ENCODE measurements at places on chromosomes 4 and X.

GRCh38 chr4:123510221-123510620 lies 113.6 kb downstream of the SPRY1 start:
- DNase-seq: no peak

- no peak for DNase-seq
Measured at GRCh38 chrX:39288592-39288991, 487.3 kb downstream of the MID1IP1 start.

- DNase-seq: peak; percentile 54
Measured at GRCh38 chrX:74521961-74522751, 92.3 kb downstream of the RLIM start.

GRCh38 chrX:24276015-24276414 lies 37.9 kb downstream of the SUPT20HL2 start:
- no peak for DNase-seq

- no peak for DNase-seq
Measured at GRCh38 chrX:19462879-19463278, 52.4 kb downstream of the MAP3K15 start.

DNA sequence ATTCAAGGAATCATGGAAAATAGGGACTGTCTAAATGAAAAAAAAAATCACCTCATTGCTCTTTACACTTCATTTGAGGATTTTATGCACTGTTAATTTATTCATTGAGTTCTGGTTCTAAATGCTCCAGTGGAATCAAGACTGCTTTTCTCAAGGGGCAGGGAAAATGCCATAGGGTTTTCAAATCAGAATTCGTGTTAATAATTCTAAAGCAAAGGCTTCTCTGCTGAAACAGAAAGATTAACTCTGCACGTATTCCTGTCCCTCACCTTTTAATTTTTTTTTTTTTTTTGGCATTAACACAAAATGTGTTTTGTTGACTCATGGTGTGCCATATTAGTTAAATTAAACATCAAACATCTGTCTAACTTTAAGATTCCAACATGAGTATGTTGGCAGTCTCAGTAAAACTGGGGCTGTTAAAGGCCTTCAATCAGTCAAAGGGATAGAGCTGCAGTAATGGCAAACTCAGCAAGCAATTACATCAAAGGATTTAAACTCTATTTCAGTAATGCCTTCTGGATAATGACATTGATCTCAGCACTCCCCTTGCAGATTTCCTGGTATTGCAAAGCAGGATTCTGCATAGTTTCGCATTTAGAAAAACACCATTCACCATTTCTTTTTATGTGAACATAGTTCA lies 878.1 kb downstream of the RAPGEF2 start:
- DNase-seq: no peak

- DNase-seq: no peak
Measured at GRCh38 chr4:113495790-113496189, 265.7 kb downstream of the CAMK2D start.

- DNase-seq: peak; percentile 71
Measured at GRCh38 chr4:13918110-13918509, 290.6 kb upstream of the BOD1L1 start.

DNA sequence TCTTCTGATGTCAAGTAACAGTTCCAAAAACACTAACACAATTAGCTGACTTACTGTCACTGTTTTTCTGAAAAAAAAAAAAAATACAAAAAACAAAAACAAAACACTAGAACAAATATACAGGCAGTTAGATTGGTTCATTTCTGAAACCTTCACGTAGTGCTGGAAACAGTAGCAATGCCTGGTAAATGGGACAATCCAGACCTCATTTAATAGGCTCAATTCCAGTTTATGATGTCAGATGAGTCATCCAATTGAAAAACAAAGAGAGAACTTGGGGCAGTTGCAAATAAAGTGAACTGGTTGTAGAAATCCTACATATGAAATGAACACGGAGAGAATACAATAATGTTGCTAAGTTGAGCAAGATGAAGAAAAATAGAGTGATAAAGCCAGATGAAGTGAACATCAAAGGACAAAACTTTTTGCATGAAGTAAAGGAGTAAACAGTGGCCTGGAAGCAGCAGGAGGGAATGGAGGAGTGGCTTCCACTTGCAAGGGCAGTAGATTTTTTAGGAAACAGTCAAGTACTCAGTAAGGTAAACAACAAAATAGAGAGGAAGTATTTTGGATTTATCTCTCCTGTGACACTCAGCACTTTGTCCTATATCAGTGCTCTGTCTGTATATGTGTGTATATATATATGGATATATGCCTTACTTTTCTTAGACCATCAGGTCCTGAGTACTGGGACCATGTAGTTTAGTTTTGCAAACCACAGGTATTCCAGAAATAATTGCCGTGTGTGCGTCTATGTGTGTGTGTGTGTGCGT lies 39.3 kb upstream of the MAGEA10 start:
- DNase-seq: peak; percentile 13

DNA sequence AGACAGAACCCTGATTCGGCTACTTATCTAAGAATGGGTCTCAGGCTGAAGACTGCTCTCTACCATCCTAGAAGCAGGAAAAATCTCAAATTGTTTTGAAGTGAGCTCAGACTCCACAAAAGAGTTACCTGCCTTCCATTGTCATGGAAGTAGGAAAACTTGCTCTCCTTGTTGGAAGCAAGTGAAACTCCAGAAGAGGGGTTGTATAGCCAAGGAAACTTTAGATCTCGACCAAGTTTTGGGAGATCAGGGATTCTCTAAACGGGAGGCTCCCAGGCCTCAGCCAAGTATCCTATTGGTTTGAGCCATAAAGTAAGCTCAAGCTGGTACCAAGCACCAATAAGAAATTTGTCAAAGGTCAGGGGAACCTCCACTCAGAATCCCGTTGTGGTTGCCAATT lies 9.2 kb upstream of the FHDC1 start:
- no peak for DNase-seq

DNA sequence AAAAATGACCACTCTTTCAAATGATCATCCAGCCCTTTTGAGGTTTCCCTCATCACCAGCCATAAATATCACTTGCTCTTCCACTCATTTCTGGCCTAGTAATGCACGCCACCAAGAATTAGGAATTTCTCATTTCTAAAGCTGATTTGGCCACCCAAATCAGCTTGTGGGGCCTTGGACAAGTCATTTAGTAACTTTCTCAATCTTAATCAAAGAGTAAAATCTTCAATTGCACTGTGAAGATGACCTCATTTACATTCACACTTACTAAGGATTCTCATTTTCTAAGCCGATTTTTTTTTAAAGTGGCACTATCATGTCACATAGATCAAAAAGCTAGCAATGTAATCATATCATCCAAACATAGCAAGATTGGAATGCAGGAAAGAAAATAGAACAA lies 150.0 kb upstream of the HHIP start:
- no peak for DNase-seq

DNA sequence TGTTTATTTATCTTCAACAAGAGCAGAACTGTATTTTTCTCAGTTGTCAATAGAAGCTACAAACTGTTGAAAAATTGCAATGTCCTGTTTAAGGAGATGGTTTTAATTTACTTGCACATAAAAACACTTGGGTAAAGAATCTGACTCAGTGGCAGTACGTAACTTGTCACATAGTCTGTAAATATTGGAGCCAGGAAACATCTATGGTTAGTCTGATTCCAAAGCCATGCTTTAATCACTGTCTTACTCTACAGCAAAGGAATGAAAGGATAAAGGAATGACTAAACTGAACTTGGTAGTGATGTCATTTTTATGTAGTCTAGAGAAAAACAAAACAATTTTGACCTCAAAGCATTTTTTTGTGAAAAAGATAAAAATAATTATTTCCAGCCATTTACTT lies 537.2 kb downstream of the STIM2 start:
- peak; percentile 23 for DNase-seq

DNA sequence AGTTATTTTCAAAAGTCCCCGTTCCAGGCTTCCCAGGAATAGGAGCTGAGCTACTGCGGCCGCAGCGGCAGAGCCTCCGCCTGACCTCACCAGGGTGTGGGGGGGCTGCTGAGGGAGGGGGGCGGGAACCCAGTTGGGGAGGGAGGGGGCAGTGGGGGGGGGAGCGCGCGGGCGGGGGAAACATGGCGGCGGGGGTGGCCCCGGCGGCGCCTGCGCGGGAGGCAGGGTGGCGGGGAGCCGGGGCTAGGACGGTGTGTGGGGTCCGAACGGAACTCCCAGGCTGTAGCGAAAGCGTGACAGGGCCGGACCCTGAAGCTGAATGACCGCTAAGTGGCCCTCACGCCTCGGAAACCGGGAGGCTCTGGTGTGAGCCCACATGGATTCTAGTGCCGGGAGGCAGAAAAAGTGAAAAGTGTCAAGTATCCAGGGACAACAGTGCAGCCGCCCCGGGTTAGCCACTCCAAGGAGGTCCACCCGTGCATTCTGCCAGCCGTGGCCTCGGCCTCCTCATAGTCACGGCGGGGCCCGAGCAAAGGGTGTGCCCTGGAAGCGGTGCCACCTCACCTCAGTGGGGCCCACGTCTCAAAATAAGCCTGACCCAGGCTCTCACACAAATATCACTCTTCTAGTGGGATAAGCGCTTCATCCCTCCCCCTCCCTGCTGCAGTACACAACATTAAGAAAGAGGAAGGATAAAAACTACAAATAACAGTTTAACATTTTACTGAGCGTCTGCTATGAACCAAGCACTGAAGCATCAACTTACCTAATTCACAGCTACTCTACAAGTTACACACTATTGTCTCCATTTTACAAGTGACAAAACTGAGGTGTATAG lies at the start of gene KLHL13:
KLHL13 (minus strand) TSS at position 98 of the 838 bp plus-strand sequence. CDS start 88,337 bp downstream, outside the sequence.
- DNase-seq: no peak

- peak; percentile 80 for DNase-seq
Measured at GRCh38 chr4:83618991-83619645, 83.2 kb downstream of the GPAT3 start.

GRCh38 chrX:56232221-56233082 lies at the start of gene KLF8:
TSS of gene KLF8 (plus strand) at chrX:56232356. CDS start at chrX:56233335, 979 bp downstream.
- no peak for DNase-seq

- peak; percentile 20 for DNase-seq
Measured at GRCh38 chrX:102712981-102713625, 855 bp downstream of the GPRASP2 start.

DNA sequence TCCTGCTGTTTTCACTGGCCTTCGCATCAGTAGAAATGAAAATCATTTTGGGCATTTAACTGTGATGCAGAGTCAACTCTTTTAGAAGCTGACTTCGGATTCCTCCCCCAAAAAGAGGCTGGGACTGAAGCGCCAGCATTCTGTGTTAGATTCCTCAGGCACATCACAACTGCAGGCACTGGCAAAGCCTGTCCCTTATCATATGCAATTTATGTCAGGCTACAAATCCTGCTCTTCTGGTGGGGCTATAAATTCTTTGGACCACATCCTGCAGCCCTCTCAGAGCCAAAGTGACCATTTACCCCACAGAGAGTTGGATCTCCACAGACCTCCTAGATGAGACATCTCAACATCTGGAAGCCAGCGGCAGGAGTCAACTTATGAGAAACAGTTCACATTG lies 138.4 kb downstream of the CBR4 start:
- DNase-seq: no peak

DNA sequence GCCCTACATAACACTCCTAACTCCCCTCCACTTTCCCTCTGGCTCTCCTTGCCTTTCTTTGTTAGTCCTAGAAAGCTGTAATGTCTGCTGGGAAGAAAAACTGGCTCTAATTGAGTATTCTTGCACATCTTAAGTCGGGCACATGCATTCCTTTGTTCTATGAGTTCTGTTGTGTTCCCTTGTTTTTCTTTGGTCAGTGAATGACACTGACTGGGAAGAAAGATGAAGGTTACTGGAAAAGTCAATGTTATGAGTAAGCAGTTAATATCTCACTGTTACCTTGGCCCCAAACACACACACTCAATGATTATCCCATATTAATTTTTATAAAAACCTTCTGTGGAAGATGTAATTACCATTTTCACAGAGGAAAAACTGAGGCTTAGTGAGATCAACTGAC lies 215.9 kb downstream of the SOWAHB start:
- no peak for DNase-seq

- DNase-seq: no peak
Measured at GRCh38 chr4:97627750-97628149, 515.5 kb downstream of the STPG2 start.

- DNase-seq: peak; percentile 13
Measured at GRCh38 chrX:153582896-153583295, 16.0 kb downstream of the CCNQ start.

DNA sequence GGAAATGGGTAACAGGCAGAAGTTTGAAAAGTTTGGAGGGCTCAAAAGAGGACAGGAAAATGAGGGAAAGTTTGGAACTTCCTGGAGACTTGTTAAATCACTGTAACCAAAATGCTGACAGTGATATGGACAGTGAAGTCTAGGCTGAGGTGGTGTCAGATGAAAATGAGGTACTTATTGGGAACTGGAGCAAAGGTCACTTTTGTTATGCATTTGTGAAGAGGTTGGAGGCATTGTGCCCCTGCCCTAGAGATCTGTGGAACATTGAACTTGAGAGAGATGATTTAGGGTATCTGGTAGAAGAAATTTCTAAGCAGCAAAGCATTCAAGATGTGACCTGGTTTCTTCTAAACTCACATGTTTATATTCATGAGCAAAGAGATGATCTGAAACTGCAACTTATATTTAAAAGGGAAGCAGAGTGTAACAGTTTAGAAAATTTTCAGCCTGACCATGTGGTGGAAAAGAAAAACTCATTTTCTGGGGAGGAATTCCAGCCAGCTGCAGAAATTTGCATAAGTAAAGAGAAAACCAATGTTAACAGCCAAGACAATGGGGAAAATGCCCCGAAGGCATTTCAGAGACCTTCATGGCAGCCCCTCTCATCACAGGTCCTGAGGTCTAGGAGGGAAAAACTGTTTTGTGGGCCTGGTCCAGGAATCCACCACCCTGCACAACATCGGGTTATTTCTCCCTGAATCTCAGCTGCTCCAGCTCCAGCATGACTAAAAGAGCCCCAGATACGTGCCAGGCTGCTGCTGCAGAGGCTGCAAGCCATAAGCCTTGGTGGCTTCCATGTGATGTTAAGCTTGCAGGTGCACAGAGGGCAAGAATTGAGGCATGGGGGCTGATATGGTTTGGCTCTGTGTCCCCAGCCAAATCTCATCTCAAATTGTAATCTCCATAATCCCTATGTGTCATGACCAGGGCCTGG lies 632.5 kb upstream of the GNPDA2 start:
- no peak for DNase-seq

- DNase-seq: no peak
Measured at GRCh38 chr4:155033604-155034003, 174.8 kb upstream of the NPY2R start.

- peak; percentile 94 for DNase-seq
Measured at GRCh38 chrX:9746148-9746888, 19.3 kb downstream of the GPR143 start.

DNA sequence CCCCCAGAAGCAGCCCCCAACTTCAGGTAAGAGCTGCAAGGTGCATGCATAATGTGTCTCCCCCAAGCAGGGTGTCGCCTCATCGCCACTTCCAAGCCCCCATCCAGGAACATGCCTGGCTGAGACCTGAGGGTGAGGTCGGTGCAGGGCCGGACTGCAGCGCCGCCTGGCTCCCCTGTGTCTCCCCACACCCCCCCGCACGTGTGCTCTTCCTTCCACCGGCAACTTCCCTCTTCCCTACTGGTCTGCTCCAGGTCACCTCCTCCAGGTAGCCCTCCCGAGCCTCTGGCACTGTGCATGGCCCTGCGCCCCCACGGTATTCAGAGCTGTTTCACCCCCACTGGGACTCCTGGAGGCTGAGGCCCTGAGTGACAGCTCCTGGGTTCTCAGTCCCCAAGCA lies 2.2 kb upstream of the BGN start:
- DNase-seq: no peak

- no peak for DNase-seq
Measured at GRCh38 chr4:22991576-22991975, 298.8 kb downstream of the GBA3 start.

Data from A172 (cell line).